ENCODE measurements at places on chromosomes 3 and 15.

DNA sequence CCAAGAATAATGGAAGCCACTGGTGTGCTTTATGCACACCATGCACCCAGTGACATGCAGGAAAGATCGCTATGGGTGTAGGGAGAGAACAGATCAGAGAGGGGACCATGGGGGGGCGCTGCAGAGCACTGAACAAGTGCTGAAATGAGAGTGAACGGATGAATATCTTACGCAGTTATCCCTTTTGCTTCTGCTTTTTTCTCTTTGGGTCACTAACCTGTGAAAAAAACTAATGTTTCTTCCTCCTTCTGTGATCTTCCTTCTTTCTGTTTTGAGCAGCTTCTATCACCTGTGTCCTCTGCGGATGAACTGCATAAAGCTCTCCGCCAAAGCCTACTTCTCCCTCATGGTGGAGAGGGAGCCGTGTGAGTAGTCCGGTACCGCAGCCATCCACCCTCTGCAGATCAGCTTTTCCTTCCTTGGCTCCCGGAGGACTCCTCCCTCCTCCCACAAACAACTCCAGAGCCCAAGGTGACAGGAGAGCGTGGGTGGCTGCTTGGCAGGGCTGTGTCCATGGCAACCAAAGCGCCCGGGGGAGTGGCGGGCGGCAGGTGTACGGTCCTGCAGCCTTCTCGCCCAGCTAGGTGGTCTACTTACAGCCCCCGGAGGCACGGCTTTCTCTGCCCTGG is 106.2 kb downstream of the DGKG start:
- no peak for DNase-seq

DNA sequence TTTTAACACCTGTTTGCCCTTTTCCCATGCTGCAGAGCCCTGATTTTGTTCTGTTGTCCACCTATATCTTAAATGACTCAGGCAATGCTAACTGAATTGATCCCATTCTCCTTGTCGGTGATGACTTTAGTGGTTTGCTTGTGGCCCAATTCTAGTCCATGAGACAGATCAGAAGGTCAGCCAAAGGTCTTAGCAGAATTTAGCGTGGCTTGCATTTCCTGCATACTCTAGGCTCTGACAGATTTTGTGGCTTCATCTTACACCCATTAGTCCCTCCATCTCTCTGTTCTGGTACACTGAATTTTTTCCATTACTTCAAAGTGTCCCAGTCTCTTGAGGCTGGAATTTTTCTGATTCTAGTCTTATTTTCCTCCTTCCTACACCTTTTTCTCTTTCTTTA is 161.9 kb downstream of the STAC start:
- no peak for DNase-seq

GRCh38 chr15:43625106-43625505 is 6.5 kb upstream of the STRC start:
- no peak for DNase-seq

DNA sequence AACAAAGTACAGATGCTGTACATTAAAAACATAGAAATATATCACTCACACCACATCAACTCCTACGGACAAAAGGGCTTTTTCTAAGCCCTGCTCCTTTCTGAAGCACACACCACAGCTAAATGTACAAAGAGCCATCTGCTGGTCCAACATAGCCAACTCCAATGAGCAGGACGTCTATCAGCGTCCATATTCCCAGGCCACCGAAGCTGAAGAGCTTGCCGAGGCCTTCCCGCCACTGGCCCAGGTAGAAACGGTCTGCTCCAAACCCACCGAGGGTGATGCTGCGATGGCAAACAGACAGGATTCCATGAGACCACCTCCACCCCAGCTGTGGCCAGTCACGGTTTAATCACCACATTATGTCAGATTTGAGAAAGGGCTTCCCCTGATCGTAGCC is 9.8 kb downstream of the TM2D3 start:
- DNase-seq = no peak

DNA sequence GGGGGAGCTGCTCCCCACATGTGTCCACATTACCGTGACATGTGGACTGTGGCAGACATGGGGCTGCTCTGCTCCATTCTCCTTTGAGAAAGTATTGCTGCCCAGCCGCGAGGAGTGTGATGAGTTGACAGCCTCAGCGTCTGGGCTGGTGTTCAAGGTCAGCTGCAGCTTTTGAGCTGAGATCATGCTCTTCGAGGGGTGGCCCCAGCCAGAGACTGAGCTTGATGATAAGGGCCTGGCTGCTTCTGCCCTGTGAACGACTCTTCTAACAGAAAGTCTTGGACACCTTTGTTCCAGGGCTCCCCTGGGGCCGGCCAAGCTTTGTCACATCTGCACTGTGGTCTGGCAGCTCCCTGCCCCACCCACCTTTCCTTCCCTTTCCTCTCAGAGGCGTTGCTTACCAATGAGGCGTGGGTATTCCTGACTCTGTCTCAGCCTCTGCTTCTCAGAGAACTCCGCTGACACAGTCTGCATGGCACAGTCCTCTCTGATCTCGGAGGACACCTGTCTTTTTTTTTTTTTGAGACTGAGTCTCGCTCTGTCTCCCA is 86.6 kb downstream of the CHRD start:
- DNase-seq = no peak

- no peak for DNase-seq
These were observed 74.3 kb downstream of the TJP1 start for GRCh38 chr15:29747837-29748417.

DNA sequence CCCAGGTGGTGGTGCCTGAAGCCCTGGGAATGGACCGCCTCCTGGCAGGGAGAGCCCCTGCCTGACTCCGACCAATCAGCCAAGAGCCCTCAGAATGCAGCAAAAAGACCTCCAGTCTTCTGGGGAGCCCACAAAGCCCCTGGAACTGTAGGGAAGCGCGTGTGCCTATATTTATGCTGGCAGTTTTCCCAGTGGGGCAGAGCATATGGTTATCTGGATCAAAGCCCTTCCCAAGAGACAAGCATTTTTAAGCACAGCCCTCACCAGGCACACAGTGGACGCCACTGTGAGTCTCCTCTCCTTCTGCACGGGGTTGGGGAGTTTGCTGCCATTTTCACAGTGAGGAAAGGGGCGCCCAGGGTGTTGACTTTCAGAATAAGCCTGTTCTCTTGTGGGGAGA is 80.9 kb upstream of the RPL32 start:
- DNase-seq = no peak

DNA sequence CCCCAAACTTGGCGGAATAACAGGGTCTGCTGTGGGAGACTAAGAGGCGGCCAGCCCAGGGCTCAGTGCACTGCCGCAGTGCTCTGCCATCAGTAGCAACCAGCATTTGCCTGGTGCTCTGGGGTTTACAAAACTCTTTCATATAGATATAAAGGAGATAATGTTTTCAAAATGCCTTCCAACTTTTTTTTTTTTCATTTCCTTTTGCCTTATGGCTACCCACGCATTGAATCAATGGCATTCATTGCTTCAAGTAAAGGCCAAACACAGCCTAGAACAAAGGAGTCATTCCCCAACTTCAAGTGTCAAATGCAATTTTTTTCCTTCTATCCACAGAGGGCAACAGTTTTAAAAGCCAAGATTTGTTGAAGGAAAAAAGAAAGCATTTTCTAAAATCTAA is 11.6 kb upstream of the SLC24A5 start:
- DNase-seq = no peak

DNA sequence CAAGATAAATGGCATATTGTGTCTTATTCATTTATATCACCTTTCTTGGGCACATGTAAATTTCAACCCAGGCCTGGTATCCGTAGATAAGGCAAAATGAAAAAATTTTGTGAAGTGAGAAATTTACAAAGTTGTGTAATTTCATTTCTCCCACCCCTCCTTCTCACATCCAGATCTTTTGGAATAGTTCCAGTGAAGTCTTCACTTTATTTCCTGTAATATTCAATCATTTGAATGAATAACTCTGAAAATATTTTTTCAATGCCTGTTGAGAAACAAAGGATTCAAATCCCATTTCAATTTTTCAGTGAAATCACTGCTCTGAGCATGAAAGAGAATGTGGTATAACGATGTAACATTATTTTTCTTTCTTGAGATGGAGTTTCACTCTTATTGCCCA is 53.4 kb downstream of the BTLA start:
- DNase-seq = no peak

DNA sequence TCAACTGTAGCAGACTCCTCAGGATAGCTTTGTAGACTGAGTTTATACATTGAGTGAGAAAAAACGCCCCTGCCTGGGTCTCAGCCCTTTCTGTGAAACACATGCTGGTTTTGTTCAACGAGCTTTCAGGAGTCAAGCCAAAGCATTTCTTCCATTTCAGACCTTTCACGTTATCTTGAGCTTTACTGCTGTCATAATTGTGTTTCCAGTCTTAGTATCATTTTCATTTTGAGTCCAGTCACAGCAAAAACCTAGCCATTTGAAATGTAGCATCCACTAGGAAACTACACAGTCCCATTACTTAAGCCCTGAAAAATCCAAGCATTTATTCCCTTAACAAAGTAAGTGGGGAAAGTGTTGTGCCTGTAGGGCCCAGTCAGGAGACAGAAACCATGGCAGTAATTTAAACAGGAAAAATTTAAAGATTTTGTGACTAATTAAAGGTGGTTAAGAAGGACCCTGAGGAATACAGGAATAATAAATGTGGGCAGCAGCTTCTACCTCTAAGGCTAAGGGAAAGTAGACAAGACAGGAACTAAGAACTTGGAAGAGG is 110.1 kb upstream of the ABHD17C start:
- no peak for DNase-seq

- DNase-seq = no peak
These were observed 147.4 kb downstream of the ATP10A start for GRCh38 chr15:25715536-25716413.

DNA sequence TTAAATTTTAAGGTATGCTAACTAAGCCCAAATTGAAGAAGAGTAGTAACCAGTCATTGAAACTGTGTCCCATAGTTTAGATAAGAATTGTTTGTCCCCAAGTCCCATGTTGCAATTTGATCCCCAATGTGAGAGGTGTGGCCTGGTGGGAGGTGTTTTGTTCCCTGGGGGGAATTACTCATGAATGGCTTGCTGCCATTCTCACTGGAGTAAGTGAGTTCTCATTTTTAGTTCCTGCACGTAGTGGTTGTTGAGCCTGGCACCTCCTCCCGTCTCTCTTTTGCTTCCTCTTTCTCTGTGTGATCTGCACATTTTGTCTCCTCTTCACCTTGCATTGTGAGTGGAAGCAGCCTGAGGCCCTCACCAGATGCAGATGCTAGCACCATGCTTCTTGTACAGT is 1271.0 kb downstream of the NSUN3 start:
- DNase-seq = no peak

DNA sequence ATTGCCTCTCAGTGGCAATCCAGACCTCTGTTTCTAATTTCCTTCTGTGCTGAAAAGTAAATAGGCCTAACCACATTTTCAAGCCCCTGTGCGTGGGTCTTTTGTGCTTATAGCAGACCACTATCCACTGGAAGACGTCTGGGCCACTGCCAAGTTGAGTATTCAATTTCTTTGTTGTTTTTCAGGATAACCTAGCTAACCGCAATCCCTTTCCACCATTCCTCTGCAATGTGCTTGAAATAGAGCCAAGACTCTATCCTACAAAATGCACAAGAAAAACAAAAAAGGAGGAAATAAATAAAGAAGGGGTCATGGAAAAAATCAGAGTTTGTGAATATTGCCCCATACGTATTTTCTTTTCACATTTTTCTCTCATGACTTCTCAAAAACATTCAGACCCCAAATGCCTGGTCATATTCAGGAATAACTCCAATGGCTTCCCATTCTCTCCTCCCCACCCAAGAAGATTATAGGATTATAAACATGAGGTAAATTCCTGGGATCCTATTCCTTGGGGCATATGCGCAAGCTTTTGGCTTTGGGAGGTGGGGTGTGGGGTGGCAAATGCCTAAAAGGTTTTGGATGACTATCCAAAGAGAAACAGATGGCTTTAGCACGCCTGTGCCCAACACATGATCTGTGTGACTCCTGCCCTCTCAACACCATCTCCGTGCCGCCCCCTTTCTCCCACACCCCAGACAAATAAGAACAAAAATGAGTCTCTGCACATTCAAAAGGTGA is 217.9 kb upstream of the THBS1 start:
- no peak for DNase-seq

DNA sequence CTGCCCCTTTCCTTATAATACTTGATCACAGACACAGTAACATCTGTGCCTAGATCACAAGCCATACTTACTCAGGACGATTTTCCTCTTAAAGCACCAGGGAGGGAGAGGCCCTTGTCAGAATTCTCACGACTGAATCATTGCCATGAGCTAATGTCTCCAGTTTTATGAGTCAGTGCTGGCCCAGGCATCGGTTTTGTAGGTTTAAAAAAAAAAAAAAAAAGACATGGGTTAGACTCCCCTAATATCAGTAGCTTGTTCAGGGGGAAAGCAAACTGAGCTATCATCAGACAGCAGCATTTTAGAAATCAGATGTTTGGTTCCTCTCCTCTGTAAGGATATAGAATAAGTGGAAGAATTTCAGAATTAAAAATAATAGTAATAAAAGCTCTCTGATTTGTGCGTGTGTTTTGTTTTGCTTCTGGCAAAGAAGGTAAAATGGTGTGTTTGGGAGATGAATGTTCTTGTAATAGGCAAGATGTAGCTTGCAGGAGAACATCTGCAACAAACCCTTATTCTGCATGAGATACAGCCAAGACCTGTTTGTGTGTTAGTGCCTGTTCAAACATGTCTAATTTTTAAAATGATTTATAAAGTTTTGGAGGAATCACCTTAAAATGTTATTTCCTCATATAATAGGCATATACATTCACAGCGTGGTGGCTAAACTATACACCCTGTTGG is 193.6 kb downstream of the TP63 start:
- no peak for DNase-seq

DNA sequence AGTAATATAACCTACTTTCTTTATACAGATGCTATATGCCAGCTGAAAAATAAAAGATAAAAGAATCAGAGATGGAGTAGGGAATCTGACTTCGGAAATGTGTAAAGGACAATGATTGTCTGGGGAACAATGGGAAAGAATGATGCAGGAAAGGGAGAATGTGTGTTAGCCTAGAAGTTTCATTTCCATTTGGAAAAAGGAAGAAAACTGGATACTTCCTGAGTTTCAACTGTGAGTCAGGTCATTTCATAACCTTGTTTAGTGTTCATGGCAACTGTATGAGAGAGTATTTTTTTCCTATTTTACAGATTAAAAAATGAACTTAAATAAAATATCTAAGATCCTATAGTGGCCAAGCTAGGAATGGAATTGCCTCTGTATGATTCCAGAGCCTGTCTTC is 261.3 kb upstream of the NECTIN3 start:
- DNase-seq = no peak

- no peak for DNase-seq
These were observed 28.6 kb downstream of the SLC27A2 start for GRCh38 chr15:50210462-50211157.
